Testis (tissue), 5 donors: ENCODE measurements at places on chromosomes 11 and 22.

GRCh38 chr11:44738791-44739190 lies 12.0 kb downstream of the TSPAN18 start:
- DNase-seq = no peak

- no peak for DNase-seq
These were observed 117.0 kb downstream of the SEZ6L start for GRCh38 chr22:26286091-26286820.

DNA sequence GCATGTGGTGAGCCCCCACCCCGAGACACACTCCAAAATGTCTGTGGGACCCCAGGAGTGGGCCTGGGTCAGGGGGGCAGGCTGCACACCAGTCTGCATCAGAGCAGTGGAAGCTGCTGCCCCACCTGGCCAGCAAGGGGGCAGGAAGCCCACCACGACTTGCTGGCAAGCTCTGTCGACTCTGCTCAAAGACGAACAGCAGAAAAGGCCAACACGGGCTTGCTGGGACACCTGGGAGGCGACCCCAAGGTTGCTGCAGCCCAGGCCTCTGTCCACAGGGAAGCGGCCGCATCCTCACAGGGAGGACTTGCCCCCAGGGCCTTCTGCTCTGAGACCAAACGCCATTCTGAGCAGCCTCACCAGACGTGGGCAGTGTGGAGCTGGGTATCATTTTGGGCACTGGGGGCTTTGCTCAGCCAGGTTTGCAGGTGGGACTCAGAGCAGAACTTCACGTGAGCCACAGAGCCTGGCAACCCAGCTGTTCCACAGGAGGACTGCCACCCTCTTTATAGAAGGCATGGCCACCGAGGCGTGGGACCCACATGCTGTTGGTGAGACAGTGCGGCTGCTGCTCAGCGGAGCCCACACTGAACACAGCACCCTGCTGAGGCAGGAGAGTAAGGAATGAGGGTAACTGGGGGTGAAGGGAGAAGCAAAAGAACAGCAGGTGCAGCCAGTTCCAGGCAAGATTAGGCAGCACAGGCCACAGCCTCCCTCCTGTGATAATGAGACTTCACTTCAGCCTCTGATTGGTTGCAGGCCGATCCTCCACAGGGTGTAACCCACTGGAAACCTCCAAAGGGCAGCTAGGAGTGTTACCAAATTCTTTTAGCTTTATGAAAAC lies 11.0 kb downstream of the IL17REL start:
- no peak for DNase-seq

- peak; percentile 78 for DNase-seq
These were observed 66.5 kb downstream of the GGTLC2 start for GRCh38 chr22:22710719-22711531.

DNA sequence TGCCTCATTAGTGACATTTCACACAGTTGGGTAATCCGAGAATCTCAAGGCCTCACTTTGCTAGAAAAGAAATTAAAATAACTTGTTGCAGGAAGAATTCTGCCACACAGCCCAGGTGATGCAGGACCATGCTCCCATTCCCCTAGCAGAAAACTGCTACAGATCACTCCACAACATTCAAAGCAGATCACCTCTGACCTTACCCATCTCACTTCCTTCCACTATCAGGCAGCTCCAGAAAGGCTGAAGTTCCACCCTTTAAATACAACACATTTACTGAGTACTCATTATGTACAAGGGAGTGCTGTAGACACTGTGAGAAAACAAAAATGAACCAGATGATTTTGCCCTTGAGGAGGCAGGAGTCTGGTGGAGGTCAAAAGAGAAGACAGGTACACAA lies 231.0 kb downstream of the TTC28 start:
- DNase-seq = no peak

- no peak for DNase-seq
These were observed 3.9 kb downstream of the FERMT3 start for GRCh38 chr11:64210301-64211020.

DNA sequence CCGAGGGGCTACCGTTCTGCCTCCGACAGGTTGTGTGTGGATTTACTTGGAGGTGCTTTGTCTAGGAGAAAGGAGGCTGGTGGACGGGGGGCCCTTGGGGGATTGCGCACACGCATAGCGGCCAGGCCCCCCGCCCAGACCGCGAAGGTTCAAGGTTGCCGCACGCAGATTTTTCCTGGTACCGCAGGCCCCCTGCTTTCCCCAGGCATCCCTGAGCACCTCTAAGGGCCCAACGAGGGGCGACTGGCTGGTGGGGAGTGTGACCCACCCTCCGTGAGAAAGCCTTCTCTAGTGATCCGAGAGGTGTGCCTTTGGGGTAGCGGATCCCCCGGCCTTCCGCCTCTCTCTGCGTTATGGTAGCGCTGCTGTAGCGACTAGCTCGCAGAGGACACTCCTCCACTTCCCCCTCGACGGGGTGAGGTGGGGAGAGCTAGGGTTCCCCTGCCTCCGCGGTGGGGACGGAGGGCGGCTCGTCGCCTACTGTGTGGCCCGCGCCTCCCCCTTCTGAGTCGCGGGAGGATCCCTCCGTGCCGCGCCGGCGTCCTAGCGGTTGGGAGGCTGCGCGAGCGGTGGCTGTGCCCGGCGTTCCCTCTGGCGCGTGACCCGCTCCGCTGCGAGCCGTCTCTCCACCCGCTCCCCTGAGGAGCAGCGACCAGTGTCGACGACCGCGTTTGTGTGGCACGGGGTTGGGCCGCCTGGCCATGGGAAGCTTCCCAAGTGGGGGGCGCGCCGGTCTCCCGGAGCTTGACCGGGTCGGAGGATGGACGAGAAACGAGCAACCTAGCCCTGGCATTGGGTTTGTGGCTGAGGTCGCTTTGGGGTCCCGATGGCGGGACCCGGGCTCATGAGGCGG lies 3900.0 kb upstream of the OR11H1 start:
- DNase-seq = no peak

DNA sequence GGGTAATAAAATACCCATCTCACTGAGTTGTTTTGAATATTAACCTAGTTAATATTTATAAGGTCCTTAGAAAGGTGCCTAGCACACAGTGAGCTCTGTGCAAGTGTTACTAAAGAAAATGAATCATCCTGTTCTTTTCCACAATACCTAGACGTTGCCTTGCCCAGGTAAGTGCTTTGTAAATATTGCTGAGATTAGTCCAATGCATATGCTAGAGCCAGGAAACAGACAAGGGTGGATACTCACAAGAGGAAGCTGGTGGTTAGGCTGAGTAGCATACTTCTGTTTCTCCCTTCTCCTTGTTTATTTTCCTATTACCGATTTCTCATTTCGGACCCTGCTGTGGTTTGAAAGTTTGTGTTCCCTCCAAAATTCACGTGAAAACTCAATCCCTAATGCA lies 58.1 kb upstream of the BARX2 start:
- no peak for DNase-seq

GRCh38 chr11:106763501-106763900 lies 254.8 kb downstream of the GUCY1A2 start:
- DNase-seq = no peak

- no peak for DNase-seq
These were observed 21.9 kb upstream of the NFRKB start for GRCh38 chr11:129917231-129917630.
